Substantia nigra (tissue), 51 donors: ENCODE measurements at places on chromosomes 3 and 15.

DNA sequence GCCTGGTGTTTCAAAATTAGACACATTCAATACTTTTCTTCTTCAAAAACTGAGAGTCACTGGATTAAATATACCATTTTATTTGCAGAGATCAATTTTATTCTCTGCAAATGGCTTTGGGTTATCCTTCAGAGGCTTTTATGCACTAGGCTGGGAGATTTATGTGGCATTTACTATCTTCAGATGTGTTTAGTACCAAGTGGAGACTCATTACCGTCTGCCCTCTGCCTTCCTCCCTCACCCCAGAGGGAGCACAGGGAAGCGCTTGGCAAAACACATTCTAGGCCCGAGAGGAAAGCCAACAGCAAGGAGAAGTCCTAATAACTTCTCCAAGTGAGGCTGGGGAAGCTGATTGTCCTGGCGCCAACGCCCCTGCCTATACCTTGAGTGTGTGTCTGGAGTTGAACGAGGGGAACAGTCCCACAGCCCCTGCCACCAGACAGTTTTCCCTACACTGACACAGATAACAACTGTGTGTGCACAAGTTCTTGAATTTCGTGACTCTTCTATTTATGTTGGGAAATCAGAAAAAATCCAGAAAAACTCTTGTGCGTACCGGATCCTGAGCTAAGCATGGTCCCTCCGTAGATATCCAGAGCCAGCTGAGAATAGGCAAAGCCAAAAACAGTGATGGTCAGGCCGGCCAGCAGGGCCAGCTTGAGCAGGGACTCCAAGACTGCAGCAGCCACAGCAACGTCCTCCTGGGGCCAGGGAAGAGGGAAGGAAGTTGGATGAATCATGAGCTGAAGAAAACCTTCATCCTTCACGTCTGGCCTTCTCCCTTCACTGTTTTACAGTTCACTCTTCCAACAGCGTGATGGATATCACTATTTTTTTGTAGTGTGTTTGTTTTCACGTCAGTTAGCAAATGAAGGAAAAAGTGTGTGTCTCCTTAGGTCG lies 26.6 kb downstream of the RFT1 start:
- DNase-seq = no peak

- no peak for DNase-seq
Observed at GRCh38 chr3:154209499-154209898, 88.3 kb downstream of the ARHGEF26 start.

DNA sequence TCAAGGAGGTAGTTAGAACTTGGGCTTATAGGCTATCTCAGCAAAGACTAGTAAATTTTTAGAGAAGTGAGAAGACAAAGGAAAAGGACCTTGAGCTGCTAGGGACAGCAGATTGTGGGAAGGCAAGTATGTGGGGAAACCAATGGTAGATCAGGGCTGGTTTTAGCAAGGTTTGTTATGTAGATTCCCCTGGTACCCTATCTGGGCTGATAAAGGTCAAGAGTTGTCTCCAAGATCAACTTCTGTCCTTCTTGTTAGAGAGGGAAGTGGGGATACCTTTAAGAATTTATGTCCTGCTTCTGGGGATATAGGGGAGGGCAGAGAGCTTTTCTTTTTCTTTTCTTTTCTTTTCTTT lies 28.9 kb downstream of the KAT2B start:
- no peak for DNase-seq

DNA sequence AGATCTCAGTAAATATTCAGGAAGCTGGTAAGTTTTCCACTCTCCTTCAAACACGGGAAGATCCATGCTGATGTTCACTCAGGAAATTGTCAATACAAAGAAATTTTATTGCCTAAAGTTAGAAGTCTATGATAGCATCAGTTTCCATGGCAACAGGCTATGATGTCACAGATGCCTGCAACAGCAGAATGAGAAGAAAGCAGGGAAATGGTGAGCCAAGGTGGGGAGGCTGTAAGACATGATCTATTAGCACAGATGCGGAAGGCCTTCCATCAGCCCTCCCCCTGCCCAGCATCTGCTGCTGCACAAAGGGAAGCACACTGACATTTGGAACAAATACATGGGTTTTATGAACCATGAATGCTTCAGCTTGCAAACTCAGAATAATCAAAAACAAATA lies 28.6 kb downstream of the EPHB1 start:
- no peak for DNase-seq

DNA sequence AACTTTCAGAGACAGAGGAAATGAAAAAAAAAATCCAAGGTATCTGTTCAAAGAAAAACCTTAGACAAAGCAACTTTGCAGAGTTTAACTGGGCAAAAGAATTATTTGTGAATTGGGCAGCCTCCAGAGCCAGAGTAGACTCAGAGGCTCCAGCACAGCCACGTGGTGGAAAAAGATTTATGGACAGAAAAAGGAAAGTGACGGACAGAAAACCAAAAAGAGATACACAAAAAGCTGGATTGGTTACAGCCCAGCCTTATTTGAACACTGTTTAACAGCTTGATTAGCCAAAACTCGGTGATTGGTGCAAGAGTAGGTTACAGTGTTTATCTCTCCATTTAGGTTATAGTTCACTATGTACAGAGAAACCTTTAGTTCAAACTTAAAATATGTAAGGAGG lies 23.7 kb upstream of the GPD1L start:
- no peak for DNase-seq

GRCh38 chr3:58352626-58353025 lies 19.9 kb downstream of the PXK start:
- DNase-seq = no peak

DNA sequence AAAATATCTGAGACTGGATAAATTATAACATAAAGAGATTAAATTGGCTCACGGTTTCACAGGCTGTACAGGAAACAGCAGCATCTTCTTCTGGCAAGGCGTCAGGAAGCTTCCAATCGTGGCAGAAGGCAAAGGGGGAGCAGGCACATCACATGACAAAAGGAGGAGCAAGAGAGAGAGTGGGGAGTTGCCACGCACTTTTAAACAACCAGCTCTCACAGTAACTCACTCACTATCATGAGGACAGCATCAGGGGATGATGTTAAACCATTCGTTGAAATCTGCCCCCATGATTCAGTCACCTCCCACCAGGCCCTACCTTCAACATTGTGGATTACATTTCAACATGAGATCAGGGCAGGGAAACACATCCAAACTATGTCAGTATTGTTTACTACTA lies 114.5 kb upstream of the SPATA16 start:
- no peak for DNase-seq

- DNase-seq = peak; percentile 43
Observed at GRCh38 chr3:15102256-15102655, 3.3 kb upstream of the RBSN start.

DNA sequence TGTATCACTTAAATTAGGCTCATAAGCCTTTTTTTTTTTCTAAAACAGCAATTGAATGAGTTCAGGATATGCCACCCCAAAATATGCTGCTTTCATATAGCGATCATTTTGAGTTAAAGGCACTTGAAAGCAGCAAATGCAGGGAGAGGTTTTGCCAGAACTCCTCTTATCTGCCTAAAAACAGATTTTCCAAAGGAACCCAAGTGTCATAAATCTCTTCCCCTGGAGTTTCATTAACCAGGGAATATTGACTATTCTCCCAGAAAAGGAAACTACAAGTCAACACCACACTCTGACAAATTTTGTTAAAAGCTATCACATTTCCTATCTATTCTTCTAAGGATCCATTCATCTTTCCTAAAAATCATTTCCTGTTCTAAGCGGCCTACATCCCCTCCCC lies 11.3 kb downstream of the DNAAF4 start:
- no peak for DNase-seq

DNA sequence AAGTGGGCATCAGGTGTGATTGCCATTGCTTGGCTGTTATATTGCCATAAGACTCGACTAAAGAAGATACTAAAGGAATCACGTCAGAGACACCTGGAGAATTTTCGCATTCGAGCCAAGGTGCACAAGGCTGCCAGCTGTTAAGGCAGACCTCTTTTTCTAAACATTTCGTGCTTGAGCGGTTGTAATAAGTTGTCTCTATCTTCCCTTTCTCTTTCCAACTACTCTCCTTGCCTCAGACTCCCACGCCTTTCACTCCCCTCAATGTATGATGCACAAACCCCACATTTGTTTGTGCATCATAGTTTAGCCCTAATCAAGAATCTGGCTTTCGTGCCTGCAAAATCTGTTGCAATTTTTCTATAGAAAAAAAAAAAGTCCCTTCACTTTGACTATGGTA lies 118.0 kb downstream of the IQCH start:
- DNase-seq = no peak

DNA sequence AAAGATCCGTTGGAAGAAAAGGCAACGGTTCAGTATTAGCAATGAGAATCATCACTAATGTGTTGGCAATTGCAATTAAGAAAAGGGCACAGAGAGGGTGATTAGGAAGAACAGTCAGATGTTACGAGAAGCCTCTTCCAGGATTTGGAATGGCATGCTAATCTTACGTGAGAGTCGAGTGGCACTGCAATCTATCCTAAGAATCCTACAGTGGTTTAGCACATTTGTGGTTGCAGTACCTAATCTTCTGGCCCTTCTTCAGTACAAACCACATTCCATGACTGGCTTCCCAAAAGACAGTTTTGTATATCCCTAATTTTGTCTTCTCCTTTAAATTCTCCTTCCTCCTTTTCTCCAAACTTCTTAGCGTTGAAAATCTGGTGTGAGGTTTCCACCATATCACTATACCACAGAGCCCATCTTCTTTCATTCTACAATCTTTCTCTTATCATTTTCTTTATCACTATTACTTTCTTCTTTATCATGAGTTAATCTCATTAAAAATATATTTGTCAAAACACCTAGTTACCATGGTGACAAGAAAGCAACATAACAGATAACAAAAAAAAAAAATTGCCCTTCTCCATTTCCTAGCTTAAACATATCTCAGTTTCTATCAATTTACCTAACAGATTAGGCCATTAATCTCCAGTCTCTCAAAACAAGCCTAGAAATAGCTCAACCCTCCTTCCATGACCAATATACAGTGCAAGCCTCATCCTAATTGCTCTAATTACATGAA lies 60.1 kb downstream of the IGSF11 start:
- no peak for DNase-seq

- no peak for DNase-seq
Observed at GRCh38 chr3:72543246-72543645, 305.0 kb downstream of the SHQ1 start.

DNA sequence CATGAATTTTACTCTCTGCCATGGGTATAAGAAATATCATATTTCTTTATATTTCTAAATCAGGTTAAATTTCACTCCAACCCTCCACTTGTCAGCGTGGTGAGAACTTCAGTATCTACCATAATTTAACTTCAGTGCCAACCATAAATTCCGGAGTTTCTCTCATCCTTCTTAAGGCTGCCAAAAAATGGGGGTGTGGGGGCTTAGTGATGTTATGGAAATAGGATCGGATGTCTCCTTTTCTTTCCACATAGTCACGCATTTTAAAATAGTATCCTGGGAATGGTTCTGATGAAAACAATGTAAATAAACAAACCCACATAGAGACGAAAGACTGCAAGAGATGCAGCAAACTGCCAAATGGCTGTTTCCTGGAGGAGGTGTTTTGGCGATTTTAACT lies 12.9 kb upstream of the FAM3D start:
- DNase-seq = no peak

- DNase-seq = no peak
Observed at GRCh38 chr3:55327131-55327920, 159.8 kb downstream of the WNT5A start.
